ENCODE measurements at places on chromosomes 12 and 14.
A peak's percentile ranks its signal among the peaks of the same experiment; 100 is the strongest.

DNA sequence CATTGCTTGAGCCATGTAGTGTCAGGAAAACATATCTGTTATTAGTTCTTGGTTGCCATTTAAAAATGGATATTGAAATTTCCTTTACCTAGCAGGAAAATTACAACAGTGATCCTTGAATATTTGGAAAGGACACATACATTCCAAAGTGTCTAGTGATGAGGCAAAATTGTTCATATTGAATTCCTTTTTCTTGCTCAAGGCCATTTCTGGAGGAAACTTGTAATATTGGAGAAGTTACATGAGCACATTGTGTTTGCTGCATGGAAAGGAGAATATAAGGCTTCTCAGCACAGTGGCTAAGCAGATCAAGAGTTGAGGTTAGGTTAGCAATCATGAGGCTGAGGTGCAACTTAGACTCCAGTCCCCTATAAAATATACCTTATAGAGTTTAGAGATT, 121.9 kb downstream of the PDE3A start:
- DNase-seq, result no peak

DNA sequence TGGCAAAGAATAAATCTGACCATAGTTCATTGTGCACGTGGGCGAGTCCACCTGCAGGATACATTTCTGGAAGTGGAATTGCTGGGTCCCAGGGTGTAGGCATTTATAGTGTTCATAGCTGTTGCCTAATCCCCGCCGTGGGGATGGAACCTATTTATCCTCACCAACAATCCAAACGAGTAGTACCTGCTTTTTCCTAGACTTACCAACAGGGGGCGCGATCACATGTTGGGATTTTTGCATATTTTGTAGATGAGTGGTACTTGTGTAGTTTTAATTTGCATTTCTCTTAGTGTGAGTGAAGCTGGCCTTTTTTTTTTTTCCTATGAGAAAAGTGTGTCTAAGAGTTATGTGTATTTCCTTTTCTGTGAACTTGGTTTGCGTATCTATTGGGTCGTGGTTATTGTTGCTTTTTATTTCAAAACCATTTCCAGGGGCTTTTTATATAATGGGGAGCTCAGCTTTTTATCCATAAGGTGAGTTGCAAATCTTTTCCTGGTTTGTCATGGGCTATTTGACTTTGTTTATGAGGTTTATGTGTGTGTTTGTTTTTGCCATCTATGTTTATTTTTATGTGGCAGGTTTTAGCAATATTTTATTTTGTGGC, 67.2 kb downstream of the CCDC92 start:
- DNase-seq, result peak; percentile 61

DNA sequence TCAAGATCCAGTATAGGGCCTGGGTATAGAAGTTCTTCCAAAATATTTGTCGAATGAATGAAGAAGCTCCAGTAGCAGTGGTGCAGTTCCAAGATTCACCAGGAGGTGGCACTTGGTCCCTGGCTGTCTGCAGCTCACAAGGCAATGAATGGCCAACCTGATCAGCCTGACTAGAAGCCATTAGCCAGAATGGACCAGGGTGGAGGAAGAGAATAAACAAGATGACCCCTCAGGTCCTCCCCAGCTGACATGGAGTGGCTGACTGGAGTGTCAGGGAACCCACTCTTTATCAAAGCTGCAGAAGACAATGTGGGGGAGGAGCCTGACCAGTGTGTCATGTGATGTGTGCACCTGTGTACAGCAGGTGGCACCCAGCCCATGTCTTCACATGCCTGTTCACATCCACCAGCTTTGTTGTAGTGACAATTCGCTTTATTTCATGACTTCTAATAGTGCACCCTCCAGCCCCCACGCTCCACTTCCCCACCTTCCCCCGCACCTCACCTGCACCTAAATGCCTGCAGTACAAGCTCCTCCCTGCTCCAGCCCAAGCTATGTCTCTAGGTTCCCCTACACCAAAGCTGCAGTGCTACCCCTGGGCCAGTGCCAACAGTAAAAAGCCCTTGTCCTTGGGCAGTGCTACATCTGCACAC, 3.0 kb downstream of the LTBP2 start:
- DNase-seq, result peak; percentile 97

DNA sequence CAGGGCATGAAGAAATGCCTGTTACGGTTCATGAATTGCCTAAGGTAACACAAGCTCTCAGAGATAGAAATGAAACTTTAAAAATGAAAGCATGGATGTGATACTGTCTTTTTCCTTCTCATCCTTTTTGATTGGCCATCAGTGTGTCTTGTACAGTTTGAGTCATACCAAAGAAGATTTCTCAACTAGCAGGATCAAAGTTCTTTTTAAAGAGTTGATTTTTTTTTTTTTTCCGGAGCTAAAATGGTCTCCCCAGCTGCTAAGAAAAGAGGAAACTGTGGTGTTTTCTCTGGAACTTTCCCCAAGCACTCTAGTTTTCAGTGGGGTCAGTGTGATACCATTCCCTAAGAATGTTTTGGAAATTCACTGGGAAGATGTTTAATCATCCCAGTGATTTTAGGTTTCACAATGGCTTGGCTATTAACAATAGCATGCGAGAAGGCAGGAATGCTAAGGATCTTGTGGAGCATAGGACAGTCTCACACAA, 105.0 kb downstream of the ETNK1 start:
- no peak for DNase-seq

- DNase-seq, result no peak
Observed at GRCh38 chr12:80556566-80556965, 112.5 kb downstream of the PTPRQ start.

GRCh38 chr14:50362764-50363713, 33.6 kb downstream of the CDKL1 start:
- no peak for DNase-seq

- peak; percentile 24 for DNase-seq
Observed at GRCh38 chr14:40417777-40418401, 985.7 kb upstream of the FBXO33 start.

GRCh38 chr12:64694130-64695040, 64.8 kb downstream of the GNS start:
- no peak for DNase-seq

All from neural crest cell (in vitro differentiated cells).